ENCODE measurements at places on chromosomes 1 and 21.

DNA sequence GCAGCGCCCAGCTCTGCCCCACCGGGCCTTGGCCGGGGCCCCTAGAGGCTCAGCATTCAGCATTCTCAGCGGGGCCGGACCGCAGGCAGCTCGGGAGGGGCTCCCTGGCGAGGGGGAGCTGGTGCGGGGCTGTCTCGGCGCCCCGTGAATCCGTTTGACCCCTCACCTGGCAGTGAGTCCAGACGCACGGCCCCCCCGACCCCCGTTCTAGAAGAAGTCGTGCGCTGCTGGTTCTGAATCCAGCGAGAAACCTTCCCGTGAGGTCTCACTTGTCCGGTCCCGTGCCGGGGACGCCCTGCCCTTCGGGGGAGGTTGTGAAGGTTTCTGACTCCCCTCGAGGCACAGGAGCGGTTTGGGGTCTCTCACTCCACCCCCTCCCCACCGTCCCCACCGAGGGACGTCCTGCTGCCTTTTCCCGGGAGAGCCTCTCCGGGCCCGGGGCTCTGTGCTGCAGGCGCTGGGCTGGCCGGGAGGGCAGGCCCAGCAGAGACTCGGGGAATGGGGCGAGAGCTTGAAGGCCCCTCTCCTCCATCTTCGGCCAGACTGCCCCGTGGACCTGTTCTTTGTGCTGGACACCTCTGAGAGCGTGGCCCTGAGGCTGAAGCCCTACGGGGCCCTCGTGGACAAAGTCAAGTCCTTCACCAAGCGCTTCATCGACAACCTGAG, 655 bp downstream of the COL6A1 start:
- peak; percentile 83 for DNase-seq

GRCh38 chr21:45299864-45300785, 12.4 kb upstream of the POFUT2 start:
- DNase-seq = no peak

DNA sequence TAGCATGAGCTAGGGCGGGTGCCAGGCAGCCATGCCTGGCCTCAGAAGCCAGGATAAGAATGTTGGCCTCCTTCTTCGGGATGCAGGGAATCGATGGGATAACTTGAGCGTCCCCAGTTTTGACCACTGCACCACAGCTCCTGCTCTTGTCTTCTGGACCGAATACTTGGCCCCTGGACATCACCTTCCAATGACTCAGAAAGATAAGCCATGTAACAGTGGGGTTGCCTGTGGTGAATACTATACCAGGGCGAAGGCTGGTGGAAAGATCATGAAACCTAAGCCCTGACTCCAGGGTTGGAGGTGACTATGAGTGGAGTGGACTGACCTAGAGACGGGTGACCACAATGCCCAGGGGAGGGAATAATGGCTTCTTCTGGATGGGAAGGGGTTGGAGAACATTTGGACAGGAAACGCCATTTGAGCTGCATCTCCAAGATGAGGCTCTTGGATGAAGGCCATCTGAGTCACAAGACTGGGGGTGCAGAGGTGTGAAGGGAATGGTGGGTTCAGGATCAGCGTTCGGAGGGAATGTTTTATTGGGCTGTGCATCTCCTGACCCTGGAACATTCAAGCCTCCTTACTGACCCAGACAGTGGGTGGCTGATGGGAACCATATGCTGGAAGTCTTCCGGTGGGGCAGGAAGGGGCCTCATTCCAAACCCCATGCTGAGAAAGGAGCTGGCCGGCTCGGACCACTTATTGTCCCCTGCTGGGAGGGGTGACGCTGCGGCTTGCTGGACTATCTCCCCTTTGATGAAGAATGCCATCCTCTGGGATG, 18.5 kb upstream of the KCNE2 start:
- no peak for DNase-seq

GRCh38 chr1:206714331-206715058, 29.8 kb downstream of the MAPKAPK2 start:
- no peak for DNase-seq

DNA sequence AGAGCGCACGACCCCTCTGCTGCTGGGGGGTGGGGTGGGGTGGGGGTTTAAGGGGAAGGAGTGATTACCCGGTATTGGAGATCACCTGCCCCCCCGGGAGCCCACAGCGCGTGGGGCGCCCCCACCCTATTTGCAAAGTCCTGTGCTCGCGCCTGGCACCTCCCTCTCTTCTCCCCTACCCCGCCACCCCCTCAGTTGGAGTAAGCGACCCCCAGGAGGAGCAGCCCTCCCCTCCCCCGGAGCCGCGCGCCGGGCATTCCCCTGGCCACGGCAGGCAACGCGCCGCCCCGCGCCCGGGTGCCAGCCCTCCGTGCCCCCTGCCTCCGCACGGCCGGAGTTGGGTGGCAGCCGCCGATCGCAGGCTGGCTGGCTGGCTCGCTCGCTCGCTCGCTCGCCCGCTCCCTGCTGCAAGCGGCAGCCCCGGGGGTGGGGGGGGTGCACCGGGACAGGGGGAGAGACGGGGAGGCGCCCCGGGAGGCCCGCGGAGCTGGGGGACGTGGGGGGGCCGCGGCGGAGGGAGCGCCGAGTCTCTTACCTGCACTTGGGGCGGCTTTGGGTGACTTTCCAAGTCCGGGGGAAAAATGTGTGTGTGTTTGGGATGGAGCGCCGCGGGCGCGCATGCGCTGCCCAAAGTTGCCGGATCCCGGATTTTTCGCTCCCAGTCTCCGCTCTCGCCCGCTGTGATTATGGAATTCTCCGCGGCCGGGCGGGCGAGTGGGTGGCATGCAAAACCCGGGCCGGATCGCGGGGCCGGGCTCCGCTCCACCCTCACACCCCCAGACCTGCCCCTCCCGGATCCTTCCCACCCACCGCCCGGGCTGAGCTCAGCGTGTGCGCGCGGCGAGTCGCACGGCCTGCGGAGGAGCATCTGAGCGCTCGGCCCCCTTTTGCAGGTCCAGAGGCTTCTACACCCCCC, at the start of gene CASZ1:
TSS of gene CASZ1 (minus strand) at position 618 of the 916 bp plus-strand sequence. CDS start 102,757 bp downstream, outside the sequence.
- DNase-seq = peak; percentile 94

DNA sequence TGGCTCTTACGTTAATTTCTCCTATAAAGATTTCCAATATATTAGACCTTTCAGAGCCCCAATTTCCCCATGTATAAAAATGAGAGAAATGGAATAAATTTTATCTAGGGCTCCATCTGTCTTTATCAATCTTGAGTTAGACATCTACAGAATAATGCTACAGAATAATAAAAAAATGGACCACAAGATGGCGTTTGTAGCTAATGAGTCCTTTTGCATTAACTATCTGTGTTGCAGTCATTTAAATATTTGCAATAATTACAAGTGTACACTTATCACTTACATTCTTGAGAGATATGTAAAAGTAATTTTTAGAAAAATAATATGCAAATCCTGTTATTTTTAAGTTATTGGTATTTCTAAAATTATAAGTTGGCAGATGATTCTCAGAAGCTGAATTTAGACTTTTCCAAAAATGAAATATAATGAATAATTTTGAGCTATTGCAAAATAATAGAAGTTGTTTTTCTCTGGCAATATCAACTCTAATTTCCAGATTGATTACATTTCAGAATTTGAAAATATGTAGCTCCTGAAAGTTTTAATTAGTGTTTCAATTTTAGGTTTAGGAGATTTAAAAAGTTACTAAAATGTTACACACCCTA, 87.7 kb downstream of the SNX7 start:
- DNase-seq = no peak

DNA sequence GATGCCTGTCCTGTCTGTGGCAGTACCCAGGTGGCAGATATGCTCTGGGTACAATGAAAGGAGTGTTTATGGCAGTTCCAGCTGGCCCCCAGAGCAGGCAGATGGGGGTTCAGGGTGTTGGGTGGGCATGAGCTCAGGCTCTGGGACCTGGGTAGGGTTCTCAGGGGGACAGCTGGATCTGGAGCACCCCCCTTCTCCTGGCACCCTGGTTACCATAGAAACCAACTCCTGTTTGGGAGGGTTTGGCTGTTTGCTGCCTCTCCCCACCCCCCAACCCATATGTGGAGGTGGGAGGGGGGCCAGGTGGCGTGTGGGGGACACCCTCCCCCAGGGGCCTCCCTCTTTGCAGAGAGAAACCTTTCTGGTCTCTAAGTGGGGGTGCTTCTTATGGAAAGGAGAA, 7.1 kb downstream of the FOXO6 start:
- DNase-seq = no peak

GRCh38 chr1:29691499-29691898, 455.2 kb downstream of the PTPRU start:
- no peak for DNase-seq

- no peak for DNase-seq
Measured at GRCh38 chr1:210770396-210770984, 363.5 kb downstream of the KCNH1 start.

DNA sequence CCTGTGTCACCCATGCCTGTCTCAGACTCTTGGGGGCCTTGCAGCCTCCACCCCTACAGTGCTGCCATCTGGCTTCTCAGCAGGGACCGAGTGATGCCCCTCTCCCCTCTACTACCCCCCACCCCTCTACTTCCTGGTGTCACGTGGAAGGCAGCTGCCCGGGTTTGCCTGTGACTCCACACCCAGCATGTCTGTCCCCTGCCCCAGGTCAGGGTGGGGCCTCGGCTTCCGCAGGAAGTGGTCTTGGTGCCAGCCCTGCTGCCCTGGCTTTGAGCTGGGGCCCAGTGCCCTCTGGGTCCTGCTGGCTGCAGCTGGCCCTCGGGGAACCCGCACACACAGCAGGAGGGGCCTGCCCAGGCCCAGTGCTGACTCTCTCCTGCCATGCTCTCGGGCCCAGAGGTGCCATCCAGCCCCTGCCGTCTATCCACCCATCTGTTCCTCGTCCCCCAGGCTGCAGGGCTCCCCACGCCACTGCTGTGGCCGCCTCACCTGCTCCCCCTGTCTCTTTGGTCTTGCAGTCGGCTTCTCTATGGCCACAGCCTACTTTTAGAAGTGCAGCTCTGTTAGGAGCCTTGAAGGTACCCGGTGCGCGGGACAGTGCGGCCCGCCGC, 24.0 kb downstream of the PLCH2 start:
- no peak for DNase-seq

DNA sequence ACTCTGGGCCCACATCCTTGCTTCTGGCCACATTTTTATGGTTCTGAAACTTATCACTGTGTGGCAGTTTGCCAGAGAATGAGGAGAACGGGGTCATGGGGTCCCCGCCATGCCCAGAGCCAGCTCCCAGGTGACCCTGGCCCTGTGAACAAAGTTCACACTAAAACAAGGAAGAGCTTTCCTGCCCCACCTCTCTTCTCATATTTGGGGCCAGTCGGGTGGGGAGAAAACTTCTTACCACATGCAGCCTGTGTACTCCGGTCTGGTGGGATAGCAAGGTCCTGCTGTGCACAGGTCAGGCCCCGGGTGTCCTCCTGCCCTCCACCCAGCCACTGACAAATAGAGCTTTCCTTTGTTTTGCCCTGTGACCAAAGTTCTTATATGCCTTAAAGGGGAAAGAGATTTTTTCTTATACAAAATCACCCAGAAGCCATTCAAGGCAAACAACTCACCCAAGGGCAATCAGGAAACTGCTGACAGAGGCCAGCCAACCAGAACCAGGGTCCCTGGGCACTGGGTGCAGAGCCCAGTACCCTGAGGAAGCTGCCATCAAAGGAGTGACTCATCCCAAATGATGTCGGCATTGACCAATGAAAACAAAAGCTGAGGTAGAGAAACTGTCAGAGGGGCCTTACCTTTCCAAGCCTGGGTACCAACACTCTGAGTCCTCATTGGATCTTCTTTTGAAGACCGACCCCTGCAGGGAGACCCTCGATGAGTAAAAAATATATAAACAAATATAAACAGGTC, 53.6 kb downstream of the OLIG1 start:
- no peak for DNase-seq

- no peak for DNase-seq
Measured at GRCh38 chr1:170555370-170555769, 23.4 kb downstream of the GORAB start.

- DNase-seq = no peak
Measured at GRCh38 chr1:151516031-151516511, 4.9 kb downstream of the CGN start.

DNA sequence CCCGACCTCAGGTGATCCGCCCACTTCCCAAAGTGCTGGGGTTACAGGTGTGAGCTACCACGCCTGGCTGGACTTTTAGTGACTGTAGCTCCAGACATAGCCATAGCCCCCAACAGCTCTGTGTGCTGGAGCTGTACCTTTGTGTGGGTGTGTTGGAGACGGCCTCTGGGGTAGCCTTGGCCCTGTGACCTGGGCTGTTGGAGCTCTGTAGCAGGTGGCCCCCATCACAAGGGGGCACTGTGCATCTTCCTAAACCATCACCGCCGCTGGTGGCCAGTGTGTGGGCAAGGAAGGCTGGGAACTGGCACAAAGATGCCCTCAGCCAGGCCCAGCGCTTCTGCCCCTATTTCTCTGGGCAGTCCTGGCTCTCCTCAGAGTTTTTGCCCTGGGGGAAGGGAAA, 38.4 kb upstream of the FOXO6 start:
- DNase-seq = peak; percentile 69

GRCh38 chr1:60133848-60134247, 60.3 kb upstream of the C1orf87 start:
- no peak for DNase-seq

DNA sequence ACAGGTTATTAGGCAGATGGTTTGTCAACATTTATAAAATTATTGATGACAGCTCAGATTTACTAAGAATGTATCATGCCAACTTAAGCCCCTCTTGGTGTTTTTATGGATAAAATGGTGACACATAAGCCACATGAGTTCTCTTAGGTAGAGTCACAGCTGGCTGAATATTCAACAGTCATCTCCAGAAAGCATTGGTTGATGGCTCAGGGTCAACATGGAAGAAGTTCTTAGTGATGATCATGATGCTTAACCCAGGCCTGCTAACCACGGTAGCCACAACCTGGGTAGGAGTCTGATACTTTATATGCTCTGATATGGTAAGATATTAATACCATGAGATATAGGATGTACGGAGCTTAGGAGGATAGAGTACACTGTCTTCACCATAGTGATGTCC, 46.4 kb upstream of the SIPA1L2 start:
- no peak for DNase-seq

GRCh38 chr21:44972821-44973220, 33.0 kb downstream of the SLX9 start:
- no peak for DNase-seq

DNA sequence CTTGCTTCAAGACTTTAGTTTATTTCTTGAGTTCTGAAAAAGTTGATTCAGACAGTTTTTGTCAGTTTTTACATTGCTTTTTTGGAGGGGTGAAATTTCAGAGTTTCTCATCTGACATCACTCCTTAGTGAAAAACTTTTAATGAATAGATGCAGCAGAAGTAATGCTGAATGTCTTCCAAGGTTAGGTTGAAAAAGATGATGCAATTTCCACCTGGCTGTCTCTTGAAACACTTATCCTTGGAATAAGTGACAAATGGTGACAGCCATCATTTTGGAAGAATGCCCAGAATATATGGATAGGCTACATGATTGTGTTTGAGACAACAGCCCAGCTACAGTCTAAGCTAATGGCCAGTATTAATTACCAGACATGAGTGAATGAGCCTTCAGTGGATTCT, 140.8 kb downstream of the ZNF644 start:
- no peak for DNase-seq

- DNase-seq = no peak
Measured at GRCh38 chr1:46605232-46605631, 1.2 kb upstream of the MKNK1 start.

- DNase-seq = no peak
Measured at GRCh38 chr1:167206166-167206835, 14.4 kb upstream of the POU2F1 start.

- DNase-seq = no peak
Measured at GRCh38 chr1:190353538-190354101, 124.0 kb downstream of the BRINP3 start.
